ENCODE measurements at places on chromosomes 12 and 14. TPM values are rescaled to one million over a fixed set of nuclear protein-coding genes. Genes with fewer than 3 reads are reported as not detected.

The RPGRIP1 gene
- 0.33 TPM for total RNA-seq

The PLEKHD1 gene
- under 0.01 TPM for total RNA-seq

The CATSPERB gene
- 18.7 TPM for total RNA-seq

The RERG gene
- 60.0 TPM for total RNA-seq

The TROAP gene
- total RNA-seq = 0.66 TPM

The RPAP3 gene
- 25.0 TPM for total RNA-seq

The PMCH gene
- total RNA-seq = not detected

The P2RX7 gene
- total RNA-seq = 3.9 TPM

The PRKAB1 gene
- total RNA-seq = 31.9 TPM

The ACOT6 gene
- total RNA-seq = not detected

The CYP27B1 gene
- 0.33 TPM for total RNA-seq

The EMC9 gene
- 16.5 TPM for total RNA-seq

The CMA1 gene
- not detected for total RNA-seq

The TAMALIN gene
- 8.5 TPM for total RNA-seq

The FERMT2 gene
- 203 TPM for total RNA-seq

The MYBPC1 gene
- total RNA-seq = 92.2 TPM

The DLK1 gene
- total RNA-seq = 1.2 TPM

The KCNK10 gene
- total RNA-seq = 0.33 TPM

All from breast epithelium (tissue), 4 donors.